ENCODE measurements at places on chromosomes 7 and 10. TPM values are rescaled to one million over a fixed set of nuclear protein-coding genes. Genes with fewer than 3 reads are reported as not detected.

Gene CC2D2B
- total RNA-seq = 1.1 TPM

Gene NEUROG3
- total RNA-seq = not detected

Gene FRG2B
- not detected for total RNA-seq

Gene HOXA5
- 14.9 TPM for total RNA-seq

Gene CLCN1
- not detected for total RNA-seq

- peaks cover 25% of the 10 kb centered on the region for H3K4me1 ChIP-seq
- DNase-seq = no peak
Observed at GRCh38 chr10:101000127-101000914, 713 bp downstream of the LZTS2 start.

- peaks cover 2% of the 10 kb centered on the region for H3K27me3 ChIP-seq
- DNase-seq = no peak
- H3K4me3 ChIP-seq = peak overlapping the region; percentile 14
- H3K27ac ChIP-seq = no peak overlapping the region
Observed at GRCh38 chr7:157005456-157006204, 4.8 kb downstream of the MNX1 start.

DNA sequence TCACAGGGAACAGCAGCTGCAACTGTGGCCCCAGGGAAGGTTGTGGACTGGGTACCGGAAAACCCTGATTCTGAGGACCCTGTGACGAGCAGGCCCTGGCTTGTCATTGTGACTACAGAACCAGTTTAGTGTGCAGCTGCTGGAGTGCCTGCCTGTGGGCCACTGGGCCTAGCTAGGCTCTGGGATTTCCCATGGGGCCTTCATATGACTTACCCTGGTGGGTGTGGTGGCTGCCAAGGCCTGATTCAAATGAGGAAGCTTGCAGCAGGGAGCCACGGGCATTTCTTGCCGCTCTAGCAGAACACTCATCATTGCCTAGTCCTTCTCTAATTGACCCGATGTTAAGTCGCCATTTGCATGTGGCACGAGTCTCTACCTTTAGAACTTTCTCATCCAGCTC is 14.7 kb upstream of the CAMK2G start:
- peak overlapping the region; percentile 88 for H3K27ac ChIP-seq
- H3K36me3 ChIP-seq = no peaks in the 10 kb centered on the region
- H3K27me3 ChIP-seq = no peaks in the 10 kb centered on the region
- no peak overlapping the region for H3K4me3 ChIP-seq

DNA sequence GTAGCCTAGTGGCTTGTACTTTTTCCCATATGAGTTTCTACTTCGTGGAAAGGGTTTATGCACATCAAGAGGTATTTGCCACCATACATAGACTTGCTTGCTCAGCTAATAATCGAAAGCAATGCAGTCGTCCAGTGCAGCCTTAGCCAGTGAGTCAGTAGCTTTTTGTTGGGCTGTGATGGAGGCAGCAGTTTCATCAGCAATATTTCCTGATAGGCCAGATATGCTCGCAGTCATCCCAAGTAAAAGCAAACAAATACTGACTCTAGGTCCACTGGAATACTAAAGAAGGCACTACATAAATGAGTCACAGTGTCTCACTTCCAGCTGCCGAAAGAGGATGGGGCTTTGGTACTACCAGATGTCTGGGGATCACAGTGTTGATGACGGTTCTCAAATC is 2.1 kb upstream of the BNIP3 start:
- peaks cover 12% of the 10 kb centered on the region for H3K4me1 ChIP-seq
- no peaks in the 10 kb centered on the region for H3K36me3 ChIP-seq
- no peaks in the 10 kb centered on the region for H3K27me3 ChIP-seq
- DNase-seq = no peak
- no peak overlapping the region for H3K27ac ChIP-seq
- H3K4me3 ChIP-seq = no peak overlapping the region

- H3K4me3 ChIP-seq = no peak overlapping the region
- H3K27me3 ChIP-seq = no peaks in the 10 kb centered on the region
- no peak for DNase-seq
- no peaks in the 10 kb centered on the region for H3K36me3 ChIP-seq
- H3K27ac ChIP-seq = no peak overlapping the region
Observed at GRCh38 chr7:127789031-127789430, 137.0 kb downstream of the SND1 start.

DNA sequence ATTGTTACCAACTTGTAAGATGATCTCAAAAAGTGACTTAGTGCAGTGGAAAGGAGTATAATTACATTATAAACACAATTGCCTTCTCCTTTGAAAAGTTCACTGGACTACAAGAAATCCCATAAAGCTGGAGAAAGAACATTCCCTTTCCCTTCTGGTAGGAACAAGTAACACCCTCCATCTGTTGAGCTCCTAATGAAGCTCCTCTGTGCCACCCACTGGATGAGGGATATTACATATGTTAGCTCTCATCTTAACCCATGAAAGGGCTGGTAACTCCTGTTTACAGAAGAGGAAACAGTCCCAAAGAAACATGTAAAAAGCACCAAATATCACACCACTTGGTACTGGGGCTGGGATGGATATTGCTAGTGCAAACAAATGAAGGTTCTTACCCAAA is 8.1 kb downstream of the PGAM1 start:
- H3K4me3 ChIP-seq = no peak overlapping the region
- peaks cover 19% of the 10 kb centered on the region for H3K36me3 ChIP-seq
- H3K27me3 ChIP-seq = no peaks in the 10 kb centered on the region
- DNase-seq = no peak

DNA sequence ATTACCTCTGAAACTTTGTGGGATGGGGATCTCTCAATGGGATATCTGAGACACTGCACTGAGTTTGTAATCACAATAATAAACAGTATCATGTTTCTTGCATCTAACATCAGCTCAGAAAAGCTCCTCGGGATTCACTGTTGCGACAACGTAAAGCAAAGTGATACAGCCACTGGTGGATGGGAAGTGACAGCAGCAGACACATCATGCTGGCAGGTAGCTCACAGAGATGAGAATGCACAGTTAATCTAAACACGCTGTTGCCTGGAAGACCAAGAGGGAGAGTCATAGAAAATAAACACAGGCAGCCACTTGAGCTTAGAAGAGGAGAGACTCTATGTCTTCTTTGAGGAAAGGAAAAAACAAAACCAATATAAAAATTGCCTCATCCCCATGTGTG is 513.8 kb downstream of the MAGI2 start:
- no peak for DNase-seq
- H3K4me1 ChIP-seq = no peaks in the 10 kb centered on the region
- no peak overlapping the region for H3K27ac ChIP-seq
- H3K27me3 ChIP-seq = no peaks in the 10 kb centered on the region

- no peaks in the 10 kb centered on the region for H3K36me3 ChIP-seq
- H3K27ac ChIP-seq = no peak overlapping the region
- H3K4me1 ChIP-seq = no peaks in the 10 kb centered on the region
- no peaks in the 10 kb centered on the region for H3K27me3 ChIP-seq
Observed at GRCh38 chr7:81776948-81777630, 7.2 kb upstream of the HGF start.

- DNase-seq = no peak
- H3K27me3 ChIP-seq = no peaks in the 10 kb centered on the region
- peak overlapping the region; percentile 76 for H3K27ac ChIP-seq
- peaks cover 45% of the 10 kb centered on the region for H3K4me1 ChIP-seq
- no peaks in the 10 kb centered on the region for H3K36me3 ChIP-seq
- no peak overlapping the region for H3K4me3 ChIP-seq
Observed at GRCh38 chr7:100082978-100083377, 1.5 kb upstream of the ZNF3 start.

DNA sequence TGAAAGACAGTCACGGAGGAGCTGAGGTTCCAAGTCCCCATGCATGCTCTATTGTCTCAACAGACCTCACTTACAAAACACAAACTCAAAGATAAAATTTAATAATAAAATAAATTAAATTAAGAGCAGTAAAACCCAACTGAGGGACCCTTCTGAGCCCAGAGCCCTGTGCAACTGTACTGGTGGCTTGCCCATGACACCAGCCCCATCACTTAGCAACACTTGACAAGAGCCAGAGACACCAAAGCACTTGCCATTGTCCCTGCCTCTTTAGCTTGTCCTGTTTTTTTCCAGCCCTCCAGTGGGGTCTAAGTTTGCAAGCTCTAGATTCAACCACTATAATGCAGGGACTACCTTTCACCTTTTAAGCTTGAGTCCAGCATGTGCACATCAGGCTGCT is 117.9 kb downstream of the JCAD start:
- no peaks in the 10 kb centered on the region for H3K4me1 ChIP-seq
- H3K4me3 ChIP-seq = no peak overlapping the region
- no peak for DNase-seq
- no peaks in the 10 kb centered on the region for H3K36me3 ChIP-seq
- H3K27me3 ChIP-seq = no peaks in the 10 kb centered on the region

DNA sequence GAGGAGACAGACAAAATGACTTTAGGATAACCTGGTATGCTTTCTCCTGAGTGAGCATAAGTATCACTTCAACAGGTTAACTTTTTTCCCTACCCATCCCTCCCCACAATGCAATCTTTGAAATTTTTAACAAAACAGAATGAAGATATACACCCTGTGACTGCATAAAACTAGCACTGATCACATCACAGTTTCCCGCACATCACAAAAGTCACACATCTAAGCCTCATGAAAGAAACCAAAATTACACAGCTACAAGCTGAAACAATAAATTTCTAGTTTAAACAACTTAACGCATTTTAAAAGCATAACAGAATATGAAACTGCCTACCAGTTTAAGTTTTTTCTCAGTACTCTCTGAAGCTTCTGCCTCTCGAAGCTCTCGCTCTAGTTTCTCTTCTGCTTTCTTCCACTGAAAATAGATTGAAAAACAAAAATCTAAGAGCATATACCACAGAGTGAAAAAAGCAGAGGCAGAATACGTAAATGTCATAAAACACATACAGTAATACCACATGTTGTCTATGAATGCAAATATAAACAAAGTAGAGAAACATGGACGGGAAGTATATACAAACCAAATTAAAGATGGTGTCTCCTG is 18.1 kb downstream of the NOC3L start:
- H3K4me1 ChIP-seq = no peaks in the 10 kb centered on the region
- DNase-seq = no peak
- H3K4me3 ChIP-seq = no peak overlapping the region
- no peaks in the 10 kb centered on the region for H3K27me3 ChIP-seq

GRCh38 chr7:74418538-74418937 is 35.2 kb upstream of the GTF2IRD1 start:
- H3K27ac ChIP-seq = no peak overlapping the region
- no peaks in the 10 kb centered on the region for H3K4me1 ChIP-seq
- H3K4me3 ChIP-seq = no peak overlapping the region
- H3K36me3 ChIP-seq = no peaks in the 10 kb centered on the region

DNA sequence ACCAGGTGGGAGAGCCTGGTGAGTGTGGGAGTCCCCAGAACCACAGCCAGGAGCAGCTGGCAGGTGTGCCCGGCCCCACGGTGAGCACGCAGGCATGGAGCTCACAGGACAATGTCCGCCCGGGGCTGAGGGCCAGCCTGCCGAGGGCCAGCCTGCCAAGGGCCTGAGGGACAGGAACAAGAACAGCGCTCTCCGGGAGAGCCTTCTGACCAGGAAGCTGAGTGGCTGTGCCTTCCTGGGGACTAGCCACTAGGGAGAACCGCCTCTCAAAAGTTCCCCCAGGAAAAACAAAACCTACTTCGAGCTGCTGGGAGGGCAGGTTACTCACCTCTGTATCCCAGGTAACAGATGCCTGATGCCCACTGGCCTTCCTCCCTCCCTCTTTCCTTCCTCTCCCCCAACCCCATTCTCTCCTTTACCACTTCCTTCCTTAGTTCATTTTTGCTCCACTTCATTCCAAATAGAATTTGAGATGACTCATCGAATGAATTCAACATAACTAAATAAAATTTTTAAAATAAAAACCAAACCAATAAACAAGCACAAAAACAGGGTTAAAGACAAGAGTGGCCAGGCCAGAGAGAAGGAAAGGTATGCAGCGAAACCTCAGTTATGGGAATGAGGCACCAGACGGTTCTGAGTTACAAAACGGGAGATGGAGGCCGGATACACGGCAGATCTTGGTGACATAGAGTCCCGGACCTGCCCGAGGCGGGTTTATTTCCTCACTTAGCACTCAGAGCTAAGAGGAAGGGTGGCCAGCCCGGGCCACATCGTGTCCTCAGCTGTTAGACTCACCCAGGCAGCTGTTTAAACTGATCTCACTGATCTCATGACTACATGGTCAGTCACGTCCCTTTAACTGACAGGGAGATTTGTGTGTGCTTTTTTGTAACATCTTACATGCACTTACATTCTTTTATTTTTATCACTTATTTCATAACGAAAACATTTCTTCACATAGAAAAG is 128.5 kb downstream of the TNS3 start:
- H3K27me3 ChIP-seq = no peaks in the 10 kb centered on the region
- DNase-seq = peak; percentile 66
- no peaks in the 10 kb centered on the region for H3K36me3 ChIP-seq
- H3K4me1 ChIP-seq = peaks cover 17% of the 10 kb centered on the region

GRCh38 chr10:97705006-97705670 is 8.4 kb upstream of the MARVELD1 start:
- no peak overlapping the region for H3K4me3 ChIP-seq
- peaks cover 35% of the 10 kb centered on the region for H3K4me1 ChIP-seq
- no peaks in the 10 kb centered on the region for H3K27me3 ChIP-seq

- no peaks in the 10 kb centered on the region for H3K27me3 ChIP-seq
- DNase-seq = no peak
- no peak overlapping the region for H3K27ac ChIP-seq
- H3K4me3 ChIP-seq = peak overlapping the region; percentile 9
- H3K36me3 ChIP-seq = no peaks in the 10 kb centered on the region
Observed at GRCh38 chr10:11663763-11664555, 52.5 kb upstream of the USP6NL start.

GRCh38 chr10:75487755-75488125 is 56.3 kb downstream of the LRMDA start:
- H3K36me3 ChIP-seq = no peaks in the 10 kb centered on the region
- H3K27ac ChIP-seq = no peak overlapping the region
- H3K27me3 ChIP-seq = no peaks in the 10 kb centered on the region
- no peak overlapping the region for H3K4me3 ChIP-seq

DNA sequence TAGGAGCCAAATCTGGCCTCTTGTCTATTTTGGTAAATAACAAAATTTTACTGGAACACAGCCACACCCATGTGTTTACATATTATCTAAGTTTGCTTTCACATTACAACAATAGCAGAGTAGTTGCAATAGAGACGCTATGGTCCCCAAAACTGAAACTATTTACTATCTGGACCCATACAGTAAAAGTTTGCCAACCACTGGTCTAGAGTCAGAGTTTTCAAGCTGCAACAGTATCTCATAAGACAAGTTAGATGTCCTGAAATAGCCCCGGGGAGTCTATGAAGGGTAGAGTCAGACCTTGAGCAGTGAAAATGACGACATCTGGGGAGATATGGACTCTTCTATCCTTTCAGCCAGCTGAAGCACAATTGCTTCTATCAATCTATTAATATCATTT is 74.2 kb downstream of the CTNNA3 start:
- no peaks in the 10 kb centered on the region for H3K27me3 ChIP-seq
- H3K4me1 ChIP-seq = no peaks in the 10 kb centered on the region
- no peak overlapping the region for H3K27ac ChIP-seq
- DNase-seq = no peak

Data from tibial nerve (tissue), 4 donors.